ENCODE measurements at places on chromosomes 4 and X.

GRCh38 chr4:136002316-136002715 is 1530.0 kb downstream of the PCDH18 start:
- no peak for DNase-seq

DNA sequence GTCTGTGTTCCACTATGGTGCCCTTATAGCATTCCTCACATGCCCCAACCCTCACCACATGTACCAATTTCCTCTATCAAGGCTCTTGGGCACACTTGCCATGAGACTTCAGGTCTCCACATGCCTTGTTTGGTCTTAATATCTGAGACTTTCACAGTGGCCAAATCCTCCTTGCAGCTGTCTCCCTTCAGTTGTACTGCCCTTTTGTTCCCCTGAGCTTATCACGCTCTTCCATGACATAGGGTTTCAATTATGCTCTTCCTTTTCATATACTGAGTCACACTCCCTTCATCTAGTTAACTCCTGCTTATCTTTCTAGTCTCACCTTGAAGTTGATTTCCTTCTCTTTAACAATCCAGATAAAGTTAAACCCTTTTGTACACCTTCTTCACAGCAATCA is 212.9 kb downstream of the PDHA2 start:
- DNase-seq = no peak

- no peak for DNase-seq
These were observed 39.2 kb upstream of the CRMP1 start for GRCh38 chr4:5932035-5932568.

DNA sequence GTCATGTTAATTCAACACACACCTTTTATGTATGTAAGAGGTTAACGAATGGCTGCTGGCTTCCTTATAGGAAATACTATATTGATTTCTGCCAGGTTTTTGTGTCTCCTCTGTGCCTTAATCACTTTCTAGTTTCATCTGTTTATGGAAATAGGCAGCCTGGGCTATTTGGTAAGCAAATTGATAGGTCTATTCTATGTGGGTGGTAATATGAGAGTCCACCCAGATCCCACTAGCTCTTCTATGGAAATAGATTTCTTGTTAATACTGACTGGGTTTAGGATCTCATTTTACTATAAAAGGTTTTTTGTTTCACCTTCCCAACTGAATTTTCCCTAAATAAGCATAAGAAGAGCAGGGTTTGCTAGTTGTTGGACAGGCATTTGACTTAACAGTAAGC is 4.1 kb downstream of the BMX start:
- DNase-seq = no peak

- DNase-seq = peak; percentile 47
These were observed 590 bp downstream of the GABRA2 start for GRCh38 chr4:46389301-46389775.

- DNase-seq = no peak
These were observed 452.2 kb upstream of the FTHL17 start for GRCh38 chrX:31523884-31524536.

DNA sequence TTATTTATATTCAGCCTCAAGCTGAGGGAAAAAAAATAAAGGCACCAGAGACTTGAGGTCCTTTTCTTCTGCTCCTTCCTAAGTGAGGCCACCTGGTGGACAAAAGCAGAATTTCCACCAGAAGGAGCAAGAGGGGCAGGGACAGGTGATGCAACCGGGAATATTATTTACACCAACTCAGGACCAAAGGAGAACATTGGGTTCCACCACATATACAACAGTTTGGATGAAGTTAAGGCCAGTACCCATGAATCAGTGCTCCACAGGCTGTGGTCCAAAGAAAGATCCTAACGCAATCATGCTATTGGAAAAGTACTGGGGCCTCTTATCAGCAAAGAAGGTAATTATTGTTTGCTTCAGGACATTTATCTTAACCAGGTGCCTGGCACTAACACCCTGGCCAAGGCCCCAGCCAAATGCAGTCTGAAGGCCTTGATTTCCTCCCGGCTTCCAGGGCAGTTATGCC is 57.4 kb downstream of the TSC22D3 start:
- peak; percentile 73 for DNase-seq

- DNase-seq = no peak
These were observed 35.0 kb upstream of the MXD4 start for GRCh38 chr4:2296631-2297601.

GRCh38 chr4:2469192-2469984 is 482 bp downstream of the RNF4 start:
- DNase-seq = peak; percentile 58

- DNase-seq = no peak
These were observed 22.0 kb downstream of the KLHL15 start for GRCh38 chrX:24005028-24005427.

GRCh38 chr4:155676430-155676825 is 9.8 kb downstream of the GUCY1A1 start:
- no peak for DNase-seq
